ENCODE measurements at places on chromosomes 4 and X. TPM values are rescaled to one million over a fixed set of nuclear protein-coding genes. Genes with fewer than 3 reads are reported as not detected.
A peak's percentile ranks its signal among the peaks of the same experiment; 100 is the strongest.

The FHDC1 gene
- total RNA-seq = 2.1 TPM

The PPP4R3C gene
- total RNA-seq = not detected

The SCRG1 gene
- not detected for total RNA-seq

GRCh38 chr4:11424000-11424399, 4.7 kb downstream of the HS3ST1 start:
- DNase-seq = no peak

GRCh38 chr4:6447672-6448171, 24.7 kb downstream of the PPP2R2C start:
- no peak for DNase-seq

GRCh38 chr4:138696058-138696457, 319.5 kb upstream of the NOCT start:
- DNase-seq = no peak

DNA sequence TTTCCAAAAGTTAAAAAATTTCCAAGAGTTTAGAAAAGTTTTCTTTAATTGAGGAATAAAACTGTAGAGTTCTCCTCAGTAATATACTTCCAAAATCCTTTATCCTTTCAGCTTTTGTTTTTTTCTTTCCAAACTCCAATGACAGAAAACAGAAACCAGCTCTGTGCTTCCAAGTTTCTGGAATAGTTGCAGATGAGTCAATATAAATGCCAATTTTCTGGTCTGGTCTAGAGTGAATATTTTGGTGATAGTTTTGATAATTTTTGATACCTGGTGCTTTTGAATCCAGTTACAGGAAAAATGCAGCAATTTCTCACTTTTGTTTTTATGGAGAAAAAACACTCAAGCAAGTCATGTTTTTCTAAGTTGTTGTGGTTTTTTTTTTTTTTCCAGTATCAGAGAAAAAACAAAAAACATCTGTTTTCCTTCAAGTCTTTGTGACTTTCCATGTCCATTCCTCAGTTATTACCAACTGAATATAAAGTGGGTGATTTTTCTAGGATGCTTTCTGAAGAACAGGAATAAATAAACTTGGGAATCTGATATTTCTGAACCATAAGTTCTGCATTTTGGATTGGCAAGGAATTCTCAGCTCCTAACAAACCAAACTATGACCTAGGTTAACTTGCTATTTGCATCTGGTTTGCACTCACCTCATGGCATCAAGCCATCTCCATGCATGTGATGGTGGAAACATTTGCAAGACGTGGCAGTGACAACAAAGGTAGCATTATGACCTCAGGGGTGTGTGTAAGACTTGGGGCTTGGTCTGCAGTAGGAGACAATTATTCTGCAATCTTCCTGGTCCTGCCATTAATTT, 139.1 kb downstream of the VEGFC start:
- no peak for DNase-seq

GRCh38 chr4:87973283-87974169, 2.0 kb upstream of the SPP1 start:
- DNase-seq = peak; percentile 82
